ENCODE measurements at places on chromosomes 7 and 10.

DNA sequence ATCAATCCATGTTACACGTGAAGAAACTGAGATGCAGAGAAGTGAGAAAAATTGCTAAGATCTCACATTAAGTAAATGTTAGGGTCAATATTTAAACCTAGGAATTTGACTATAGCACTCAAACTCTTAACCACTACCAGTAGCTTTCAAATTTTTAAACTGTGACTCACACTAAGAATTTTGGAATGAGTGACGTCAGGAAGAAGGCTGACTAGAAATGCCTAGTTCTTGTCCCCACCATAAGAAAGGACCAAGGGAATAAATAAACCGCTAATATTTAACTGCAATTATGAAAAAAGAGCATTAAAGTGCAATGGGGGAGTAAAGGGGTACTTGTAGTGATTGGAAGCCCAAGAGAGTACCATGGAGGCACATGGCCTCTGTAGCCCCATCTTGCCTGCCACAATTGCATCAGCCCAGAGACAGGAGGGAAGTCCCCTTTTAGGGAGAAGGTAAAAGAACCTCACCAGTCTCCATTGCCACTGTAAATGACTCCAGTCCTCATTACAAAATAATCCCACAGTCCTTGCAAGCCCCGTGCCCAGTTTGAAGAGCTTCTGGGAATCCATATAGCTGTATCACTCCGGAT is 3.5 kb upstream of the AKR1B1 start:
- no peak for DNase-seq

- DNase-seq: no peak
Measured at GRCh38 chr7:6057316-6058129, 26.3 kb downstream of the ANKRD61 start.

- no peak for DNase-seq
Measured at GRCh38 chr7:24714676-24715010, 42.6 kb downstream of the GSDME start.

DNA sequence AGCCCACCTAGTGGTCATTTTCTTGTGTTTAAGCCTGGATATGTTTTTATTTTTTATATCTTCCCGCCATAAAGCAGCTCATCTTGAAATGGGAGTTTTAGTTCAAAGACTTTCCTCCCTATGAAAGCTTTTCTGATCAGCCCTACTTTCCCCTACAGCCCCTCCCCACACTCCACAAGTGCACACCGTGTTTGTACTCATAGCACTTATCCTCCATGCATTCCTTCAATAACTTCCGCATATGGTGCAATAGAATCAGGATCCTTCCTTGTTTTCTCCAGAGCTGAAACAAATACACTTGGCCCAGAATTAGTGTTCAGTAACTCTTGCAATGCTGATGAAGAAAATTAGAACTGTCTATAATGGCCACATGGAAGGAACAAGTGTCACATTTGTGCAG is 235.9 kb downstream of the KCNMA1 start:
- DNase-seq: no peak

DNA sequence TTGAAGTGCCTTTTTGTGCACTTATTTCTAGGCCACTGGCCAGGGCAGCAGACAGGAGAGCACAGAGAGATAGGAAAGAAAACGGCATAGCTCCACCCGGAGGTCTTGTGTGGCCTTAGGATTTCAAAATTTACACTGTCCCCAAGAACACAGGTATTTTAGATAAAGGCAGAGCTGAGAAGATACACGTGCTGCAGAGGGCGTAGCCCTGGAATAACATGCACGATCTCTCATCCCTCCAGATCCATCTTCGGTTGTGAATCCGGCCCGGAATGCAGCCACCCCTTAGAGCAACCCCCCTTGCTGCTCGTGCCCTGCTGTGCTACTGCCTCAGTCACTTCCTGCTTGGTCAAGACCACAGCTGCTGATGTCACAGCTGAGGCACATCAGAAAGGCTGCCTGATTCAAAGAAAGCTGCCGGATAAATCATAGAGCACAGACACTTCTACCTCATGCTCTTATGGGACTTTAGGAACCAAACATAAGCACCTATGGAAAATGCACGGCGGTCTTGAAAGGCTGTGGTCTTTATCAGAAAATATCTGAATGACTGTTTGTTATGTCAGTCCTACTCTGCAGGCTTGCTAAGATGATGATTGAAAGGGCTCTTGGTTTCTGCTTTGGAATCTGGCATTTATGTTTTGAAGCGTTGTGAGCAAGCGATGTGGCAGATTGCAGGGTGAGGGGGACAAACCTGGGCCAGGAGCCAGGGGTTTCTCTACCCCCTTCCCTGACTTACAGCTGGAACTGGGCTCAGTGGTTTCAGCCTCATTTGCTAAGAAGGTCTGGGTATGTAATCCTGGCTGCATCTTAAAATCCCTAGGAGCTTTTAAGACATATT is 152.0 kb downstream of the SVIL start:
- no peak for DNase-seq

- no peak for DNase-seq
Measured at GRCh38 chr10:80186364-80187012, 18.8 kb downstream of the ANXA11 start.

Data from stimulated activated CD4-positive, alpha-beta T cell treated with anti-CD3 and anti-CD28 coated beads, TNF-alpha, amount 100 ng/mL, for 48 hours (primary cell).